ENCODE measurements at places on chromosomes 5 and 9.

- peak; percentile 78 for DNase-seq
Measured at GRCh38 chr9:137276473-137277328, 825 bp upstream of the TOR4A start.

DNA sequence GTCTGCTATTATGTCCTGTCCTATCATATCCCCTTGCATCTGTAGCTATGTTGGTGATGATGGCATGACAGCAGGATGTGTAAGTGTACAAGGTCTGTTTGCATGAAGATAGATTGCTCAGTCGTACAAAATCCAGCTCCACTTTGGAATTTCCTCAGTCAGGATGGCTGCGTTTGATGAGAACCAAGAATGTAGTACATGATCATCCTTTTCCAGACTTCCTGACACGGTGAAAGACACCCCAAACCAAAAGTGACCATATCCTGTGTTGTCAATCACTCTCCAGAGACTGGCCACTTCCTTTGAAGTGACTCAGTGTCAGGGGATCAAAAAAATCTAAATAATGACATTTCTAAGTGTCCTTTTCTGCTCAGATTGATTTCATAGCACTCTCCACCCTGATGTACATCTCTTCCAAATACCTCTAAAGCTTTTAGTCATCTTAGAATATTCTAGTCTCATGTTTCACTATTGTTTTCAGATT lies 213.4 kb downstream of the PLK2 start:
- DNase-seq: no peak

DNA sequence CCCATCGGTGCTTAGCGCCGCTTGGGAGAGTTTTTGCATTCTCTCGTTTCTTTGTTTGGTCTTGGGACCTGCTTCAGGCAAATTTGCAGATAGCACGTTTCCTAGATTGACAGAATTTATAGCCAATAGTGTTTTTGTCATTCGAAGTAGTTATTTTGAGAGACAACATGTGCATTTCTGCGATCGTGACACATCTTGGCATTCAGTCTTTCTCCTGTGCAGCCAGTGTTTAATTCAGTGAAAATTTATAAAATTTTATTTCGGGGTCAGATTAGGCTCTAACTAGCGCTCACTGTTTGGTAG lies 830 bp downstream of the PRRC1 start:
- no peak for DNase-seq

DNA sequence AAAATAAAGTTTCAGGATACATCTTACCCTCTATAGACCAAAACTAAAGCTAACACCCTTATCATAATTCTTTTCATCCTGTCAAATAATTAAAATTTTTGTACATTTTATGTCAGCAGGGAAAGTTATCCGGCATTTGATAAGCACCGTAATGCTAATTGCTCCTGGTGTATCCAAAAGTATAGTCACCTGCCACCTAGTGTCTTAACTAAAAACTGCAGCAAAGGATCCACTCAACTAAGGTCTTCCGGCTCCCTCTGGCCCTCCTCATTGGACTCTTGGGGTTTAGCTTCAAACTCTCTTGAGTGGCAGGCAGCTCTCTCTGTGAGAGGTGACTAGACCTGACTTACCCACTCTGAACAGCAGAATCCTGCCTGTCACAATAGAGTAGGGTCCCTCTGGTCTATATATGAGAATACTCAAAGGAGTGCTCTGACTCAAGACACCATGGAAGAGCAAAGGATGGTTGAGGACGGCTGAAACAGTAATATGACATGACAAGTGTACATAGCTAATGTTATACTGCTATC lies 60.4 kb upstream of the CAST start:
- DNase-seq: peak; percentile 91

DNA sequence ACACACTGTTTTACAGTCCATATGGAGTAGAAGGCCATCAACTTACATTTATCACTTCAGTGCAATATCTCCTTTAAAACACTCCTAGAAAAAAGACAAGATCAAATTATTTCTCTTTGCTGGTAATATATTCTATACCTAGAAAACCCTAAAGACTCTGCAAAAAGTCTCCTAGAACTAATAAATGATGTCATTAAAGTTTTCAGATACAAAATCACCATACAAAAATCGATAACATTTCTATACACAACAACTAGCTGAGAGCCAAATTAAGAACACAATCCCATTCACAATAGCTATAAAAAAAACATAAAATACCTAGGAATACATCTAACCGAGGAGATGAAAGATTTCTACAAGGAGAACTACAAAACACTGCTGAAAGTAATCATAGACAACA lies 300.3 kb downstream of the CETN3 start:
- no peak for DNase-seq

DNA sequence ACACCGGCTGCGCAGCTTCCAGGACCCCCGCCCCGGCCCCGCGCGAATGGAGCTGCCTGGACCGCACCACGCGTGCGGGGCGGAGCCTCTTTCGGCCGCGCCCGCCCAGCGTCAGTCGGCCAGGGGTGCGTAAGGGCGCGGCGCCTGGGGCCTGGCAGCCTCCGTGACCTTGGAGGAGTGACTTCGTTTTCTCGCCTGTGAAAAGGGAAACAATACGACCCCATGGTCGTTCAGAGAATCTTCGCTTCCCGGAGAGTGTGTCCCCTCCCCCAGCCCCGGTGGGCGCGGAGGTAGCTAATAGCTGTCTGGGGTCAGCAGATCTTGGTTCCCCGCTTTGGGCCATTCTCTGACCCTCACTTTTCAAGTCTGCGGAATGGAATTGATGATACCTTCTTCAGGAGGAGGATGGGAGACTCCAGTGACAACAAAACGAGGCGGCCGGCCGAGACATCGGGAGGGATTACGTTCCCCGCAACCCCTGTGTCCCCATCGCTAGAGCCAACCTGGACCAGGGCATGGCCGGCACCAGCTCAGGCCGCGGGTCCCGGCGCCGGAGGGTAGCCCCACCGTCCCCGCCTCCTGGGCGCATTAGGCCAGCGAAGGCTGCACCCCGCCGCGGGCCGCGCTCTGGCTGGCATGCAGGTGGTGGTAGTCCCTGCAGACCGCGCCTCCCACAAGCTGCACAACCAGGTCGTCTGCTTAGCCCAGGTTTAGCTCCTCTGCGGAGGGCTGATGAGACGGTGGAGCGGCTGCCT lies 5.5 kb upstream of the CDHR2 start:
- DNase-seq: peak; percentile 88

DNA sequence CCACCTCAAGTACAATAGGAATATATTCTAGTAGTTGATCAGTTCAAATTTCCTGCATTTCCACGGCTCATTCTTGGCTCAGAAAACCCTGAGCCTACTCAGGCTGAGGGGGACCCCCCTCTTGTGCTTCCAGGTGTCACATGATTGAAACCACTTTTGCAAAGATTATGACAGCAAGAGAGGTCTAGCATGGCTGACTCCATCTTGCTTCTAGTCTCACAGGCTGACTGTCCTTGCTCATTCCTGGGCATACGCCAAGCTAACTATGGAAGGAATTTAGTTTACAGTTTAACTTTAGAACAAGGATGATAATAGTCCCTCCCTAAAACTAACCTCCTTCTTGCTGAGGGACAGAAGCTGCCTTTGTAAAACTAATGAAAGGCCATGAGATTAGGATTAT lies 154.1 kb downstream of the SNX18 start:
- no peak for DNase-seq

DNA sequence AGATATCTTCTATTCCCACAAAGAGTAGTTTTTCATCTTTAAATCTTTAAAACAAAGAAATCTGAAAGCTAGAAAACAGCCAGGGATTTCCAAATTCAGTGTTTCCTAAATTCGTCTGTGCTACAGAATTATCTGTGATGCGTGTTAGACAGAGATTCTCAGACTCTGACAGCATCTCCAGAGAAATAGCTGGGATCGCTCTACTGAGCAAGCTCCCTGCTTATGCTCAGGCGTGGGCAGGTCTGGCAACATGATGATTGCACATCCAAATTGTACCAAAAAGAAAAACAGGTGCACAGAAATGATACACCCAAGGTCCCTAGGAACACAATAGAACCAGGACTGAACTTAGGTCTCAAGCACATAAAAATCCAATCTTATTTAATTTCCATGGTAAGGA lies 22.8 kb upstream of the CRHBP start:
- DNase-seq: no peak

DNA sequence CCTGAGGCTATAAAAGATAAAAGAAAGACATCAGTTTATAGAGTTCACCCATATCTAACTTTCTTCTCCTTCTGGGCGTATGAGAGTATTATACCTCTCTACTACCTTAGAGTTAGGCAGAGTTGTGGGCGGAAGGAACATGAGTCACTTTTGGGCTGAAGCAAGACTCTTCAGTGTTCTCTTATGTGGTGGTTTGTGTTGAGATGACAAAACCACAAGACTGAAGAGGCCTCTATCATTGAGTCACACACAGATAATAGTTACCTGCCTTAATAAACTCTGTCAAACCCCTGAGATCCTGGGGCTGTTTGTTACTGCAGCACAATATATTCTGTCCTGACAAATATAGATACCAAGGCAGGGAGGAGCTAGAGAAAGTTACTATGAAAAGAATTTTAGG lies 184.2 kb downstream of the EFNA5 start:
- no peak for DNase-seq

GRCh38 chr5:139196296-139196956 lies 1.7 kb downstream of the SIL1 start:
- DNase-seq: no peak

Measured in eye (tissue), 1 donor.